GM12891 (cell line): ENCODE measurements at places on chromosomes 11 and 22.

DNA sequence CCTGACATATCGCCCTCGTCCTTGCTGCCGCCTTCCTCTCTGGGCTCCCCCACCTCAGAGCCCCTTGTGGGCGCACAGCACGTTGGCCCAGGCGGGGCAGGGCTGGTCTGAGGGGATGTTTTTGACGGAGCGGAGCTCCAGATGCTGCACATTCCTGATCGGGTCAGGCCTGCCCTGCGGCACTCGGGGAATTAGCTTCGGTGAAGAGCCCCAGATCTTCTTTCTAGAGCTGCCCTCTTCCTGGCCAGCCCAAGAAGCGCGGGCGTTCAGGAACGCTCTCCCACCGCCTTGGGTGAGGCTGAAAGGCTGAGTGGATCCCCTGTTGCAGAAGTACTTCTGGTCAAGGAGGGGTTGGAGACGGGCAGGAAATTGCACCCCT lies 12.1 kb downstream of the YPEL4 start:
- no peak for DNase-seq

DNA sequence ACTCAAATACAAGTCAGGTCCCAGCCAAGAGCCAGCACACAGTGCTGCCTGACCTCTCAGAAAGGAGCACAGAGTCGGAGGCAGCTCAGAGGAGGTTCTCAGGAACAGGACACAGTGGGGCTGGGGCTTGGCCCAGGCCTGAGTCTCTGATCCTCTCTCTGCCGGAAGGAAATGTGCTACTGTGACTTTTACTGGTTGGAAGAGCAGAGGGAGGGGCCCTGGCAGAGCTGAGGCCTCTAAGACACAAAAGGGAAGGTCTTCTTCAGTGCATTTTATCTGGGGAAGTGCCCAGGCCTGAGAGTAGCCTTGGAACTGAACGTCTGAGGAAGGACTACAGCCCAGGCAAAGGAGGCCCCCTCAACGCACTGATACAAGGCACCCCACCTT lies 16.2 kb upstream of the CASTOR1 start:
- peak; percentile 60 for DNase-seq

DNA sequence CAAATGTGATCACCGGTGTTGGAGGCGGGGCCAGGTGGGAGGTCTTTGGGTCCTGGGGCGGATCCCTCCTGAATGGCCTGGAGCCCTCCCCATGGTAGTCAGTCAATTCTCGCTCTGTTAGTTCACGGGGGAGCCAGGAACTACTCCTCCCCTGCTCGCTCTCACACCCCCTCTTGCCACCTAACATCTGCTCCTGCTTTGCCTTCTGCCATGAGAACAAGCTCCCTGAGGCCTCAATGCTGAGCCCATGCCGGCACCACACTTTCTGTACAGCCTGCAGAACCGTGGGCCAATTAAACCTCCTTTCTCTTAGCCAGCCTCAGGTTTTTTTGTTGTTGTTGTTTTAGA lies 135.7 kb downstream of the SHANK2 start:
- DNase-seq, result no peak

DNA sequence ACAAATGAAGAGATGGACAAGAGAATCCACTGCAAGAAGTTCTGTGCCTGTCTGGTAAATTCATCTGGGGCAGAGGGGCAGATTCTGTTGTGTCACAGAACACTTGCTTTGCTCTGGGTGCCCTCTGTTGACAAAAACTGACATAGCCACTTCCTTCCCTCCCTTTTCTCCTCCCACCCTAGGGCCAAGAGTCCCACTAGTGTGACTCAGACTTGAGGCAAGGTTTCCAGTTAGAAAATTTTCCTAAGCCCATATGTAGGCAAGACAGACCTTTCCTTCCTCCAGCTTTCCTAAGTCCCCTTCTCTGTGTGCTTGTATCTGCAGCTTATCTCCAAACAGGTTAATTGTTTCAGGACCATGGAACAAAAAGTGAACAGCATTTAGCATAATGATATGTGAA lies 106.8 kb downstream of the RBFOX2 start:
- DNase-seq, result no peak

- DNase-seq, result no peak
Measured at GRCh38 chr22:22086501-22087158, 104.0 kb upstream of the TOP3B start.

GRCh38 chr11:119317592-119318239 lies 786 bp upstream of the MCAM start:
- no peak for DNase-seq

- no peak for DNase-seq
Measured at GRCh38 chr11:71530602-71531001, 3.5 kb downstream of the KRTAP5-7 start.

- DNase-seq, result no peak
Measured at GRCh38 chr11:13763341-13763740, 94.9 kb downstream of the FAR1 start.

GRCh38 chr22:38187413-38188212 lies 6.0 kb upstream of the PLA2G6 start:
- DNase-seq, result no peak

DNA sequence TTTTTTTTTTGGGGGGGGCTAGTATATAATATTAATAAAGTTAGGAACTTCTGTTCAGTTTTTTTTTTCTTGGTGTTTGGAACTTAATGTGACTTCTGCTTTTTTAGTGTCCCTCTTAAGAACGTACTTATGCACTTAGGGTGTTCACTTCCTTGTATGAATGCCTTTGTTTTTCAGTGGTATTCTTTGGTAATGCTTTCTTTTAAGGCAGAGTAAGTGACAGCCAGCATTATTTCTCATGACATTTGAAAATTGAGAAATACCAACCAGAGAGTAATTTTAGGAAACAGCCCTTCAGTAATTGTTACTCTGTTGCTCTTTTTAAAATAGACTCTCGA lies 2.4 kb downstream of the GRK3 start:
- DNase-seq, result no peak

DNA sequence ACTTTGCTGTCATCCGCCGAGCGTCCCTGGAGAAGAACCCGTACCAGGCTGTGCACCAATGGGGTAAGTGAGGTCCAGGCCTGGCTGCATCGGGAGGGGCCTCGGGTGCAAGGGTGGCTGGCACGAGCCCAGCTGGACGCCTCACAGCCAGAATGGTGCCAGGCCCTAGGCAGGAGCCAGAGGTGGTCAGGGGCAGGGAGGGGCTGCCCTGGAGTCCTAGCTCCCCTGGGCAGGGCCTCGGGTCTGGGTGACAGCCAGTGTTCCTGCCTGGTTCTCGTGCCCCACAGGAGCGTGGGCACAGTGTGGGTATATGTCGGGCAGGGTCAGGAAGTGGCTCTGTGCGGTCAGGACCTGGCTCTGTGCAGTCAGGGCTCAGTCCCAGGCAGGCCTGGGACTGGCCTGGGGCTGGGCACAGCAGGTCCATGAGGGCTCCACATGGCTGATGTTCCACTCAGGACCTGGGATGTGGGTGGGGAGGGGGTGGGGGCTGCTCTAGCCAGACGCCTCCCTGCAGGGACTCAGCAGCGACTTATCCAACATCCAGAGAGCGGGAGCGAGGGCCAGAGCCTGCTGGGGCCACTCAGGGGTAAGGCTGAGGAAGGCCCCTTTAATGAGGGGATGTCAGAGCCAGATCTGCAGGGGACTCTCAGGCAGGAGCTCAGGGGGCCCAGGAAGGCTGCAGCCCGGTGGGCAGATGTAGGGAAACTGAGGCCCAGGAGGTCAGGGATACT lies 1.2 kb downstream of the TSPAN32 start:
- DNase-seq, result no peak

DNA sequence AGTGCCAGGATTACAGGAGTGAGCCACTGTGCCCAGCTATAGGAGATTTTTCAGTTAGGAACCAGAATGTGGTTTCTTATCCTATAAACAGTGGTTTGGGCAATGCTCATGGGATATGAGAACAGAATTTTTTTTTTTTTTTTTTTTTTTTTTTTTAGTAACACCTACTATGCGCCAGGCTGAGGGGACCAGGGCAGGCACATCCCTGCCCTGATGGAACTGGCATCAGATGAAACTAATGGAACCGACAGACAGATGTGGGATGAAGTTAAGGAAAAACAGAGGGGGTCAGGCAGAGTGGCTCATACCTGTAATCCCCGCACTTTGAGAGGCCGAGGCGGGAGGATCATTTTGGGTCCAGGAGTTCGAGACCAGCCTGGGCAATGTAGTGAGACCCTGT lies 4.9 kb downstream of the SEC14L4 start:
- no peak for DNase-seq

DNA sequence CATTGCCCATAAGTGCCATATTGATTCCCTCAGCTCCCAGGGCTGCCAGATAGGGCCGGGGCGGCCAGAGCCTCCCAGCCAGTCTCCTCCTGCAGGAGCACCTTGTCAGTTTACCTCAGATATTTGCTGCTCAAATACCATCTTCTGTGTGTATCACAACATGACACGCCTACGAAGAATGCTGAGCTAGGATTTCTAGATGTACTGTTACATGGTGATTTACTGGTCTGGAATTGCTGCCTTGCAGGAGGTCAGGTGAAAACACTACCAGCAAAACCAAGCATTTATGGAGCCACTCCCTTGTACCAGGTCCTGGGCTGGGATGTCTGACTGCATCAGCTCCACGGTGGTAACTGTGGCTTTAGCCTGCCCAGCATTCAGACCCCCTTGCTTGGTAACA lies 11.8 kb downstream of the MICAL3 start:
- no peak for DNase-seq

DNA sequence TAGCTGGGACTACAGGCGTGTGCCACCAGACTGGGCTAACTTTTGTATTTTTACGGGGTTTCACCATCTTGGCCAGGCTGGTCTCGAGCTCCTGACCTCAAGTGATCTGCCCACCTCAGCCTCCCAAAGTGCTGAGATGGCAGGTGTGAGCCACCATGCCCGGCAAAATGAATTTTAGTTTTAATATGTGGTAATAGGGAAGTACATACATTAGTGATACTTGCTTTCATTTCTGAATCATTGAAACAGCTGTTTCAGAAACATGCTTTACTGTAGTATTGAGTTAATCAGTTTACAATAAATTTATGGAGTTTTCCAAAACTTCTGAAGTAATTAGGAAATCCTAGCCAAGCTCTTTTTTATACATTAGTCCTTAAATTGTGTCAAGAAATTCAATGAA lies 15.6 kb downstream of the PCF11 start:
- DNase-seq, result no peak

GRCh38 chr11:15884141-15884540 lies 472.2 kb downstream of the SOX6 start:
- DNase-seq, result no peak

DNA sequence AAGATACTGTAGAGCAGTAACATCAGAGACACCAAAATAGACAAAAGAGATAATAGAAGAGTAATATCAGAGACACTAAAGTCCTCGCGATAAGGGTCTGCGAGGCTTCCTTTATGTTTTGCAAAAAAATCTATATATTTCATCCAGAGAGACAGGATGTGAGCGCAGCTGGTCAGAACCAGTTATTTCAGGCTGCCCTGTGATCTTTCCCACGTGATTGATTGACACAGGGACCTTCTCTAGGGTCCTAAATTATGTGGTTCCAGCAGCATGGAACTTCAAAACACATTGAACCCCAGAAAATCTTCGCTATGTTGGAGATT lies 118.0 kb downstream of the KCNQ1 start:
- DNase-seq, result no peak

DNA sequence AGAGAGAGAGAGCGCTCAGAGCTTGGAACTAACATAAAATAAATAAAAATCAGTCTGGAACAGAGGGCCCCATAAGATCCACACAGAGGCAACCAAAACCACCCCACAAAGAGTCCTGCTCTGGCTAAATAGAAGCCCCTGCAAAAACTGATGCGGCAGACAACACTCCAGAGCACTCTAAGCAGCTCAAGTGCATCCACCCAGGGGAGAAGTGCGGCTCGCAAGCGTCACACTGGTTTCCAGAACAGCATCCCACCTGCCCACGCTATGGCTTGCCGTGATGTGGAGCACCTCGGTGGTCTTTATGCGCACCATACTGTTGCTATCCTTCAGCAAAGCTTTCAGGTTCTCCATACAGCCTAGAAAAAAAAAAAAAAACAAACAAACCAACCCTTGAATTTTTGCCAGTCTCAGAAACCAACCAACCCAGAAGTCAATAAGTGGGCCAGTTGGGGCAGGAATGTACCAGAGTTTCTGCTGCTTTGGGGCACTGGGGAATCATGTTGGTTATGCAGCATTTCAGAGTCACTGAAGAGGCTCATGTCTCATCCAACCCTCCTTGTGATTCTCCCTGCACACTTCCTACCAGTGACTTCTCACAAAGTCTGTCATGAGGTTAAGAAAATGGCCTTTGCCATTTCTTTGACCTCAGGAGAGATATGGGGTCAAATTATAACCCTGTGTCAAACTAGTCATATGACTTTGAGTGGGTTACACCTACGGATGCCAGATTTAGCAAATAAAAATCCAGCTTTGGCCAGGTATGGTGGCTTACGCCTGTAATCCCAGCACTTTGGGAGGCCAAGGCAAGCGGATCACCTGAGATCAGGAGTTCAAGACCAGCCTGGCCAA lies 3.0 kb downstream of the RSPH14 start:
- DNase-seq, result no peak

- DNase-seq, result no peak
Measured at GRCh38 chr11:64036087-64037026, 626 bp downstream of the FLRT1 start.

GRCh38 chr11:31943056-31943780 lies 132.1 kb upstream of the PAX6 start:
- DNase-seq, result no peak

- DNase-seq, result peak; percentile 69
Measured at GRCh38 chr22:38230108-38230825, 28.5 kb downstream of the MAFF start.

DNA sequence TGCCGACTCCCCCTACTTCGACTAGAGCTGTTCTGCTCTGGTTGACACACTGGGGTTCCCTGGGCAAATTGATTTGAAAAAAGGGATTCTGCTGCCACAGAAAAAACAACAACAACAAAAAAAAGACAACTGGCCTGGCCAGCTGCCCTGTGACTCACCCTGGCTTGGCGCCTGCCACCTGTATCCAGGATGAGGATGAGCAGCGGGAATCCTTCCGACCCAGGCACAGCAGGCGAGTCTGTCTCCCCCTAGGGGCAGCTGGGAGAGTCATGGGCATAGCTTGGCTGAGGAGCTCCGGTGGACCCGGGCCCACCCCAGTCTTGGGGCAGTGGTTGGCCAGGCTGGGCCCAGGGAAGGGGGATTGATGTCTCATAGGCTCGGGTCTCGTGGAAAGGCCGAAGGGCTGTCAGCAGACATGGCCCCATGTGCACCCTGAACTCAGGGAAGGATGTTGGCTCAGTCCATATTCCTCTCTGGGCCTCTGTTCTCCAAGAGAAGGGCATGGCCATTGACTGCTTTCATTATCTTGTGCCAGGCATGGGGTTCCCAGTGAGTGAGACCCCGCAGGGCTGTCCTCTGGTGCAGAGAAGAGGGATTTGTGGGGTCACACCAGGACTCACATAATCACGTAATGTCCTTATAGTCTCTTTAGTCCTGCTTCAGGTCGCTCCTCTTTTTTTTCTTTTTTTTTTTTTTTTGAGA lies 10.4 kb upstream of the SUN2 start:
- DNase-seq, result no peak

DNA sequence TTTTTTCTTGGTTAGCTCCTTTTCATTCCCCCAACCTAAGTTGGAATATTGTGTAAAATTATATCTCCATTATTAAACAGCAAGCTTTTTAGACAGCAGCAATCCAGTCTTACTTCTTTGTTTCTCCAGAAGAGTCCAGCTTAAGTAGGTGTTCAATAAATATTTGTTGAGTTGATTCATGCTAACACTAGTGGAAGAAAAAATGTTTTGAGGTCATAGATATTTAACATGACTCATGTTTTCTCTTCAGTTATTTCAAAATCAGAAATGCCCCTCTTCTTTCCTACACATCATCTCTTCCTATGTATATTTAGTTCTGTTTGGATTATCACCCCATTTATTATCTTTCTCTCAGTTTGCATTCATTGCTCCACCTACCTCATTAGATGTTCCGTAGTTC lies 20.3 kb downstream of the CCDC83 start:
- no peak for DNase-seq
